Stimulated activated CD4-positive, alpha-beta T cell treated with anti-CD3 and anti-CD28 coated beads, Interleukin-4, amount 100 ng/mL, for 24 hours (primary cell): ENCODE measurements at places on chromosomes 6 and 20.
A peak's percentile ranks its signal among the peaks of the same experiment; 100 is the strongest.

- DNase-seq: no peak
These were observed 7.7 kb upstream of the STK35 start for GRCh38 chr20:2093883-2094282.

DNA sequence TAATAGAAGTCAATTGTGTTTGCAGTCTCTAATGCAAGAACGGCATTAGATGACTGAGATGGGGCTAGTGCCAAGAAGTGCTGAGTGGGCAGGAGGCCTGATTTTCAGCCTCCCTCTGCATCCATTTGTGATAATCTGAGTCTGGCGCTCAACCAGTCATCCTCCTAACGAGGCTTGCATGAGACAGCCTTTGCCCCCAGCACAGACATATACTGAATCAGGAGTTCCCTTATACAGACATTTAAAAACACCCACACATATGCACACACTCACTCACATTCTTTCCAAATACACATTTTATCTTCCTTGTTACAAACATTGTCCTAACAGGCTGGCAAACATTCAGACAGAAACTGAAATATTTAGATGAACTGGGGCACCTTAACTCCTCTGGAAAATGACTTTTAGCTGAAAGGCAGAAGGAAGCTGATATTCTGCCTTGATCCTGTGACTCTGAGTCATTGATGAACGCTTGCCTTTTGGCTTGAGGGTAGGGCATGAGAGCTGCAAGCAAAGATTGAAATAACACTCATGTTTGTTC lies 562.3 kb downstream of the DHX35 start:
- no peak for DNase-seq

DNA sequence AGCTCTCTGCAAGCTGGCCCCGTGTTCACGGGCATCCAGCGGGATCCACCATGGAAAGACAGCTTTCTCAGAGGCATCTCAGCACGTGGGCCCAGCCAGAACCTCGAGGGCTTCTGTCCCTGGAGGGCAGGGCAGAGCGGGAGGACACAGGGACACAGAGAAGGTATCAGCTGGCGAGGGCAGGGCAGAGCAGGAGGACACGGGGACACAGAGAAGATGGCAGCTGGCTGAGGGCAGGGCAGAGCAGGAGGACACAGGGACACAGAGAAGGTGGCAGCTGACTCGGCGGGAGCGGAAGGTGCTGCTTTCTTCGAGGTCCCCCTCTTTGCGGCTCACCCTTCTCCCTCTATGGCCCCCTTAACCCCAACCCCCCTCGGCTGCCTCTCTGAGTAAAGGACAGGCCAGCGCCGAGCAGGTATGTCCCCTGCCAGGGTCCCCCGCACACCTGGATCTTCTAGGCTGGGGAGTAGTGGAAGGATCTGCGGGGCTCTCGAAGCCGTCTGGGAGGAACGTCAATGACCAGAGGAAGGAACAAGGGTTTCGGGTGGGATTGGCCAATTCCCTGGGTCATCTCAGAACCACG lies 28.9 kb upstream of the BHLHE23 start:
- DNase-seq: no peak

DNA sequence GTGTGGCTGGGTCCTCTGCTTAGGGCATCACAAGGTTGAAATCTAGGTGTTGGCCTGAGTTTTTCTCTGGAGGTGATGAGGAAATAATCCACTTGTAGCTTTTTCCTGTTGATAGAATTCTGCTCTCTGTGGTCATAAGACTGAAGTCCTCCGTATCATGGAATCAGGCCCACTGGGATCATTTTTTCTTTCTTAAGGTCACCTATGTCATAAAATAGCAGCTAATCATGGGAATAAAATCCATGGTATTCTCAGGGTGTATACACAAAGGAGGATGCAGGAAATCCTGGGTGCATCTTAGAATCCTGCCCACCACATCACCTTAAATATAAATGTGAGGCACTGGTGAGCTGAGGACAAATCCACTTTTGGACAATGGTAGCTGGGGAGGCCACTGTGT lies 72.7 kb downstream of the PRDM1 start:
- no peak for DNase-seq

DNA sequence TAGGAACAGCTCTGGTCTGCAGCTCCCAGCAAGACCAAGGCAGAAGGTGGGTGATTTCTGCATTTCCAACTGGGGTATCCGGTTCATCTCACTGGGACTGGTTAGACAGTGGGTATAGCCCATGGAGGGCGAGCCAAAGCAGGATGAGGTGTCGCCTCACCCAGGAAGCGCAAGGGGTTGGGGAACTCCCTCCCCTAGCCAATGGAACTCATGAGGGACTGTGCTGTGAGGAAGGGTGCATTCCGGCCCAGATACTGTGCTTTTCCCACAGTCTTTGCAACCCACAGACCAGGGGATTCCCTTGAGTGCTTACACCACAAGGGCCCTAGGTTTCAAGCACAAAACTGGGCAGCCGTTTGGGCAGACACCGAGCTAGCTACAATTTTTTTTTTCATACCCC lies 21.8 kb downstream of the HDDC2 start:
- no peak for DNase-seq

GRCh38 chr6:154613137-154613676 lies 102.7 kb upstream of the CNKSR3 start:
- DNase-seq: no peak

- no peak for DNase-seq
These were observed 79.0 kb downstream of the DNAAF9 start for GRCh38 chr20:3328501-3328900.

- DNase-seq: no peak
These were observed 11.1 kb downstream of the GGT7 start for GRCh38 chr20:34861386-34862084.

GRCh38 chr6:141874930-141875602 lies 257.7 kb upstream of the GJE1 start:
- no peak for DNase-seq

DNA sequence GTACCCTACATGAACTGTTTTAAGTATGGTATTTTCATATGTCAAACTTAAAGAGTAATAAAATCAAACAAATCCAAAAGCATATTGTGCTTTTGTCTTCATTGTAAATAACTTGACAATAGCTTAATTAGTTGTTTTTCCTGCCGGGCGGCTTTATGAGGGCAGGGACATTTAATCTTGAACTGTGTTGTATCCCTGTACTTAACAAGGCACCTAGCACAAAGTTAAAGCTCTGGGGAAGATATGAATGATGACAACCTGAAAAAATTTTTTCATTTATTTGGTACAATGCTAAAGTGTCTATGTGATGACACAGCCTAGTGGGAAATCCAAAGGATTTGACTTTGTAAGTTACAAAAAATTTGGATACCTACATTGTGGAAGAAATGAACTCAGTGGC lies 502 bp upstream of the HACE1 start:
- DNase-seq: no peak

- no peak for DNase-seq
These were observed 135.5 kb downstream of the ISM1 start for GRCh38 chr20:13356591-13356990.

DNA sequence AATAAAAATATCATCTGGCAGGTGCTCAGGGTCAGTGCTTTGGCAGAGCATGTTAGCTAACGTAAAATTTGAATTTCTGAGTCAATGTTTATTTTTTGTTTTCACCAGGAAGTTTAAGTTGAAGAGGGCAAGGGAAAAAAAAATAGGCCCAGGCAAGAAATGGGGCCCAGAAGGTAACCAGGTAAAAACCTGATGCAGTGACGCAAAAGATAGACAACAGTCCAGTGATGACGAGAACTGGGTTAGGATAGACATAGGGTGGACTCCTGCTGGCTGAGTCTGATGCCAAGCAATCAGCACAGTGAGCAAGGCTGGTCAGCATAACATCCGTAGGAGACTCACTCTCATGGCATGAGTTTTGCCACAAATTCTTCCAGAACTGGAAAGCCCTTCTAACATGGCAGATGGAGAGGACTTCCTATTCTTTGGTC lies 42.2 kb downstream of the ZHX3 start:
- DNase-seq: no peak

- DNase-seq: no peak
These were observed 42.5 kb downstream of the HMGCLL1 start for GRCh38 chr6:55536391-55536956.

DNA sequence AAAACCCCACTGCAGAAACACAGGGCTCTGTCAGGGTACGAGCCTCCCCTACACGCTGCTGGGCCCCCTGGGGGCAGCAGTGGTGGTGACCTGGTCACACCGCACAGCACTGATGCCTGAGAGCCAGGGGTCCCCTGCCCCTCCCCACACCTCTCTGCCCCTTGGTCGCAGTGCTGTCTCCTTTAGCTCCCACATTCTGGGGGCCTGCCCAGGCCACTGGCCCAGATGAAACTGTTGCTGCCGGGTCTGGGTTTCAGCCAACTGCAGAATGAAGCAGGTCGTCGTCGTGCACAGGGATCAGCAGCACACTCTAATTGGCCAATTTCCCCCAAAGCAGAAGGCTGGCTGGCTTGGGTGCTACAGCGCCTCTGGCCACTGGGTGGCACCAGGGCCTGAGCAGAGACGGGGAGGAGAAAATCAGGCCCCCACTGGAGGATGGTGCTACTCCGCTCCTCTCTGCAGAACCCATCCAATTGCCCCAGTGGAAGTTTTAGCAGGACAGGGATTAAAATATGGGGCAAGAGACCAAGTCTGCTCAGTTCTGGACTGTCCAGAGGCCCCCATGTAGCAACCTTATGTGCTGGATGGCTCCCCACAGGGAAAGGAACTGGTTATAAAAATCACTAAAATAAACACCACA lies 26.1 kb downstream of the DIDO1 start:
- DNase-seq: peak; percentile 77

DNA sequence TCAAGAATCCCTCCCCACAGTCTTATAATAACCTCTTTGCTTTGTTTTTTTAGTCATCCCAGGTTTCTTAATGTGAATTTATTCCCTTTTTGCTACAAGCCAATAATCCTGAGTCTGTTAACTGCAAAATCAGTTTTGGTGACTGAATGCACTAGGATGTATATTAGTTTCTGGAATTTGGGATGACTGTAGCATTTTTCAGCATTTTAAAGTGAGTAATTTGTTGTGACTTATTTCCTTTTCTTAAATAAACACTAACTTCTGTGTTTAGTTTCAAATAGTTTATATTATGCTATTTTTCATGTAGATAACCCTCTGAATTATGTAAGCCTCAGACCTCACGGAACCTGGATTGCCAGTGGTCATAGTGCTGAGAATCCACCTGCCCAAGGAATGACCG lies 5.5 kb downstream of the CST1 start:
- no peak for DNase-seq

DNA sequence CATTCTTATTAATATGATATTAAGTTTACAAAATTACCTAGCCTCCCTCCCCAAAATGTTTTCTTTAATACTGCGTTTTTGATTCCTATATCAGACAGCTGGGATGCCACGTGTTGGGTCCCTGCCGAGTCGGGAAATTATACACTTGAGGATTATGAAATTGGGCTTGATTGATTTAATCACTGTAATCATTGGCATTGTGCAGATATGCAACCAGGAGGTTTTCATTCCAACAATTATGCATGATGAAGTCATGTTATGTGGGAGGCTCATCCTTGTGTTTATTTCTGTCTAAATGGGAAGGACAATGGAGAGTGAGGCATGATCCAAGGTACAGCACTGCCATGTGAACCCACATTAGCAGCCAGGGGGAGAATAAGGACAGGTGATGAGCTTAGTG lies 30.6 kb upstream of the RIPOR2 start:
- DNase-seq: no peak

- no peak for DNase-seq
These were observed 163.6 kb downstream of the EYA2 start for GRCh38 chr20:47058236-47058635.

DNA sequence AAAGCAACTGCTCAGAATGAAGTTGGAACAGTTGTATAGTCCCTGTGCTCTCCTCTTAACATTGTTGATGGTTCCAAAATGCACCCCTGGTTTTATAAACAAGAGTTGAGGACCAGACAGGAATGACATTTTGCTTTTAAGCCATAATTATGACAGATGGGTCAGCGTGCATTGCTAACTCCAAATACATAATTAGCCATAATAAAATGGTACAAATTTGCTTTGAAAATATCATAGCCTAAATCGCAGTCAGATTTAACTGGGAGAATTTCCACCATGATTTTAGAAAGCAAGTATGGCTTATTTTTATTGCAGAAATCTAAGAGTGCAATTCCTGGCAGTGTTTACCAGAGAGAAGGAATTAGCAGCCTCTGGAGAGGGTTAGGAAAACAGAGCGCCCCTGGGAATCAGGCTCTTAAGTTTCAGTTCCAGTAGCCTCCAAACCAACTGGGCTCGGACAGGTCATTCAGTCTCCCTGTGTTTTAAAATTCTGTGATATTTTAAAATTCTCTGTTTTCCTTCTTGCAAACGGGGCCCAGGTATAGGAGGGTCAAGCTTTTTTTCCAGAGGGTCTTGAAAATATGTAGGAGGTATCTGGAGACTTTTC lies 302.3 kb downstream of the TBC1D7 start:
- no peak for DNase-seq

- DNase-seq: no peak
These were observed 233.4 kb downstream of the TBC1D7 start for GRCh38 chr6:13094781-13095425.

DNA sequence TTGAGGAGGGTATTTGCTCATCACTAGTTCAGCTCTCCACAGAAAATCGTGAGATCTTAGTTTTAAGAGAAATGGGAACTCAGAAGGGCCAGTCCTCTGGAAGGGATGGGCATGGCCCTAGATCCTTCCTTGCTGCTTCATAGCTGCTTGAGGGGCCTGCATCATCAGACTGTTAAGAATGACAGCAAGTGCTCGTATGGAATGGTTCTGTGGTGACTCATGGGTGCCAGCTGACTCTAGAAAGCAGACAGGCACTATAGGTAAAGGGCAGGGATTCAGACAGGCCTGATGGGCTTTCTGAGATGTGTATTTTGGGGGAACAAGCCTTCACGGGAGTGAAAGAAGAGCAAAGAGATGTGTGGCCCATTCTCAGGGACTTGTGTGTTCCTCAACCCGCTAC lies 90.8 kb downstream of the MYLK4 start:
- no peak for DNase-seq

DNA sequence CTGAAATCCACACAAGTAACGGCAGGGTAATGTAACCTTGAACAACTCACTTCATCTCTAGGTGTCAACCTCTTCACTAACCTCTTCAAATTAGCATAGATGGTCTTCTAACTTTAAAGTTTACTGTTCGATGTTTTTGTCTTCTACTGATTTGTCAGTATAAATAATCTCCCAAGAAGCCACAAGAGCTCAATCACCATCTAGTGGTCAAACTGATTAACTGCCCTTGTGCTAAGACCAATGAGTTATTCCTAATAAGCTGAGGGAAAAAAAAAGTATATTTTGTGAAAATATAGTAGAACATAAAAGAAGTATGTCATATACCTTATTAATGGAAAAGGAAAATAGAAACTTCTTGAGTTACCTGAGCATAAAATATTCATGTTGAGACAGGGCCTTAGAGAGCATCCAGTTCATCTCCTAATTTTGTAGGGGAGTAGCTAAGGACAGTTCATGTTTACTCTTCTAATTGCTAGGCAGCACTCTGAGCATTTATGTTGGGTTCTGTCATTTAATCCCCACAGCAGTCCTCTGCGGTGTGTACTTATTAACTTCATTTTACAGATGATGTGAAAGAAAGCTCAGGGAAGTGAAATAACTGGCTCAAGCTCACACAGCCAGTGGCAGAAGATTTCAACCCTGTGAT lies 317.1 kb downstream of the ESR1 start:
- DNase-seq: no peak
